Hindlimb muscle (tissue), 1 donor: ENCODE measurements at places on chromosomes 12 and 14.

DNA sequence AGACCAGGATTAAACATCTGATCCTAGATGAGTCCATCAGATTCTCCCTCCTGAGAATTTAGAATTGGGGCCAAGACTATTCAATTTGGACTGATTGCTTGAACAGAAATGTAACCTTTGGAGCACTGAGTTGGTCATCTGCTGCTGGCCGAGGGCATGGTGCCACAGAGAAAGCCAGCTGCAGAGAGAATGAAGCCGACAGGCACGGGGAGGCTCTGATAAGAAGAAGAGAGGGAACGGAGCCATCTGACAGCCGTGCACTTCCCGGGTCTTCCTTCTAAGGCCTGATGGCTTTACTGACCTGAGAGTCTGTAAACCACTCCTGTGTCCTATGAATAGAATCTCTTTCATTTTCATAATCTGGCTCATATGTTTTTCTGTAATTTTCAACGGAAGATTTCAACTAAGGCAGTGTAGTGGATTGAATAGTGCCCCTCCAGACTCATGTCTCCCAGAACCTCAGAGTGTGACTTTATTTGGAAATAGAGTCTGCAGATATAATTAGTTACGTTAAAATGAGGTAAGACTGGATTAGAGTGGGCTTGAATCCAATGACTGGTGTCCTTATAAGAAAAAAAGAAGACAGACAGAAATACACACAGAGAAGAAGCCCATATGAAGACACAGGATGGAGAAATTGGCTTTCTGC, 39.1 kb upstream of the FRS2 start:
- DNase-seq, result no peak

DNA sequence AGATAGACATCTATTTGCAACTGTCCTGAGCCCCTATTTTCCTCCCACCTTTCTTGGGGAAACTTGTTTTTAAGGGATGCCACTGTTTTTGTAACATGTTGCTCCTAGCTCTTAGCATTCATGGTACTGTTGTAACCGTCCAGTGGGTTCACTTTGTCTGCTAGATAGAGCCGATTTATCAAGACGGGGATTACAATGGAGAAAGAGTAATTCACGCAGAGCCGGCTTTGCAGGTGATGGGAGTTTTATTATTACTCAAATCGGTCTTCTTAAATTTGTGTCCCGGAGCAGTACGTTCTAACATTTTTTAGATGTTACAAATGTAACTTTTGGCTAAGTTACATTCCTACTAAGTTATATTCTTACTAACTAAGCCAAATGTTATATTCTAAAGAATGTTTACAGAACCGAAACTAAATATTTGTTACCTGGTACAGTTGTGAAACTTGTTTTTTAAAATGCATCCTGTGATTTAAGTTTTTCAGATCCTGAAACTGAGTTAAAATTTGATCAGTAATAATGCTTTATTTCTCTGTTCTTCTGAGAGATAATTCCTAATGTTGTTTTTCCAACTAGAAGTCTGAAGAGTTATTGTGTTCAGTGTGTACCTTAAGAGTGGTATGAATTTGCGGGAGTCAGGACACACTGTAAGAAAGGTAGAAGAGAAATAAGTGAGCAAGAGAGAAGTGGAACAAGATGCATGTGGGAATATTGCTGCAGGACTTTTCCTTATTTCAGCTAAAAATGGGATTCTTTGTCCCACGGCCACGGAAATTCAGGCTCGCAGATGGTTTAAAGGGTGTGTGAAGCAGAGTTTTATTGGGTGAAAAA, 20.6 kb upstream of the CLEC2D start:
- DNase-seq, result no peak

- no peak for DNase-seq
Measured at GRCh38 chr12:92905258-92905810, 23.8 kb downstream of the EEA1 start.

DNA sequence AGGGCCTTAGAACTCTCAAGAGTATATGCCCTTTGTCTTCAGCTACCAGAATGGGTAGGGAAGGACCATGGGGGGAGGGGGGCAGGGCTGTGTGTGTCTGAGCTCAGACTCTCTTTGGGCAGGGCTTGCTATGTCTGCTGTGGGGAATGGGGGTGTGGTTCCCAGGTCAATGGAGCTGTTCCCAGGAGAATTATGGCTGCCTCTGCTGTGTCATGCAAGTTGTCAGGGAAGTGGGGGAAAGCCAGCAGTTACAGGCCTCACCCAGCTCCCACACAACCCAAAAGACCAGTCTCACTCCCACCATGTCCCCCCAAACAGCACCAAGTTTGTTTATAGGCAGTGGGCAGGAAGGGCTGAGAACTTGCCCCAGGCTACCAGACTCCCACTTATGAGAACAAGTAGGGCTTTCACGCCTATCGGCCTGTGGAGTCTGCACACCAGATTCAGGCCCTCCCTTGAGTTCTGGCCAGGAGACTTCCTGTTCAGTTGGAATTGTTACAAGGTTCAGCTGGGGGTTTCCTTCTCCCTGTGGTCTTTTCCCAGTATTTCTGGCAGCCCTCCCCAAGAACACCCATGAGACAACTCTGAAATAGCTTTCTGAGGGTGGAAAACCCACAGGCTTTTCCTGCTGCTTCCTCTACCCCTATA, 6.1 kb upstream of the SERPINA11 start:
- no peak for DNase-seq

GRCh38 chr14:95218472-95219193, 61.3 kb upstream of the DICER1 start:
- DNase-seq, result no peak

DNA sequence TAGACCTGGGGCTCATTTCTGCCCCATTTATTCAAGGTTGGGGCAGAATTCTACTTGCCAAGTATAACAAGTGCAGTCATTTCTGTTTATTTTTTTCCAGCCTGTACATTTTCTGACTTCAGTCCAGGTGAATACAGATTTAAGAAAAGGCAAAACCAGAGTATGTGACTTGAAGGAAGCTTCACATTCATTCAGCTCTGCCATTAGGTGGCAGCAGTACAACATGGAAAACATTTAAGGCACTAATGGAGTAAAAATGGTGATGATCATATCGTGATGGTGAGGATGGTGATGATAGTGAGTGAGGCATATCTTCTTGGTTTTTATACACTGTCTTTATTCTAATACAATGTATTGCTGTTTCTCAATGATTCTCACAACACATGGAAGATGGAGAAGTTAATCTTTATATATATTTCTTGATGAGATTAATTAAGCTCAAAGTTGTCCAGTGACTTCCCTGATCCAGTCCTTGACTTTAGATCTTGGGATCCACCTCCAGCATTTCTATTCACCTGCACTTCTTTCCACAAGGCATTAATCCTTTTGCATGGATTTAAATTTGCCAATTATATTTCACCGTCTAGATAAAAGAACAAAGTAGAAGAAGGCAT, 176.7 kb upstream of the SEL1L start:
- peak; percentile 69 for DNase-seq

DNA sequence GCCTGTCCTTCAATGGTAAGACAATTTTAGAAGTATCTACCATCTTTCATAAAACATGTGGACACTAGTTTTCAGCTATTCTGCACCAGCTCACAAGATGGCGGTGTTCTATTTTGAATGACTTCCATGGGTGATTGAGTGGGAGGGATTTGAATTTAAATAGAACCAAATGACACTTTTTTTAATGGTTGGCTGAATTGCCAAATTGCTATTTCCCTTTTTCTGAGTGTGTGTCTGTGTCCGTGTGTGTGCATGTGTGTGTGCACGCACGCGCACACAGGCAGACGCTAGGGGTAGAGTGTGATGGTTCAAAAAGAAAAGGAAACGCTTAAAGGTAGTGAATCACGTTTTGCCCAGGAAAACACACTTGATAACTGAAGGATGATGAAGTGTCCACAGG, 362.6 kb downstream of the DAD1 start:
- no peak for DNase-seq

GRCh38 chr14:53220914-53221313, 67.8 kb upstream of the DDHD1 start:
- DNase-seq, result no peak

GRCh38 chr14:75315144-75315543, 36.5 kb downstream of the FOS start:
- no peak for DNase-seq

DNA sequence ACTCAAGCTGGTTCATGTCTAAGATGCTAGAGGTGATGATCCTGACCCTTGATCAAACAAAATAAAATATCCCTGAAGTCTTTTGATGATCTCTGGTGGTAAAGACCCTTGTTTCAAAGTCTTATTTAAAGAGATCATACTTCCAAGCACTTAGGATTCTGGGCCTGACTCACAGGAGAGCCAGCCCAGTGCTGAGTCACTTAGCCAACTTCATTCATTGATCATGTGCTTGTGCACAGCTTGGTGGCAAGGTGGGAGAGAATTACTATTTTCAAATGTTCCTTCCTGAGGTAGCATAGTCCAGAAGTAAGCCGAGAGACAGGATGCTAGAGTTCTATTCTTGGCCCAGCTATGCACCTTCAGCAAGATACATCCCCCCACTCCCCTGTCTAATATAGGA, 40.6 kb downstream of the SCN8A start:
- no peak for DNase-seq

- peak; percentile 77 for DNase-seq
Measured at GRCh38 chr14:35385042-35385839, 19.3 kb downstream of the NFKBIA start.

DNA sequence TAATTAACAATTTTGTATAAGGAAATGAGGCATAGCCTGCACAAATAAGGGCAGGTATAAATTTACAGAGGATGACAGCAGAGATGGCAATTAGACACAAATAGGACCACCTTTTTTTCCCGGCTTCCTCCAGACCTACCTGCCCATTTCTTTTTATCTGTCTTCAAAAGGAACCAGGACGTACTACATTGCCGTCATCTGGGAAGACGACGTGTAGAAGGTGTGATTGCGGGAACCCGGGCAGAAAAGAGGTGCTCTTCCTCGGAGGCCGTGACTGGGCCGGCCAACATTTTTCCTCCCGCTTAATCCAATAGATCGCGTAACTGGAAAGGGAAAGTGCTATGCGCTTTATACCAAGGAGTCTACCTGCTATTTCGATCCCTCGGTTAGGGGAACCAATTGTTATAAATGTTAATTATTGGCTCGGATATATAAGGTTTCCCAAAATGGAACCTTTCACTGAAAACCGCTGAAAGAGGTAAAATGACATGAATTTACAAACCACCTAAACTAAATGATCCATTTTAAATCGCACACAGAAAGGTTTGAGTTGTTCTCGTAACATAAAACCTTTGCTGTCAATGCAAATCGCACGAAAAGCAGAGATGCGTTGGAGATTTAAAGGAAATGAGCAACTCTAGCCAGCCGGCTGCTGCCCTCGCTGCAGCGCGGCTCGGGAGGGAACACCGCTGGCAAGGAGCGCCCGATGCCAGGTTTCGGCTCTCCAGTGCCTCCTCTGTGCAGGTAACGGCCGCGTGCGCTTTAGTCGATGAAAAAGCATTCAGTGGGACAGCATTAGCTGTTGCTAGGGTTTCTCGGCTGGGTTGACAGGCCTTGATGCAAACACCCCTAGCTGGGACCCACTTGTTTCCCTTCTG, 2.8 kb upstream of the SIX1 start:
- DNase-seq, result no peak

GRCh38 chr14:55398679-55399078, 13.0 kb downstream of the ATG14 start:
- DNase-seq, result peak; percentile 9

DNA sequence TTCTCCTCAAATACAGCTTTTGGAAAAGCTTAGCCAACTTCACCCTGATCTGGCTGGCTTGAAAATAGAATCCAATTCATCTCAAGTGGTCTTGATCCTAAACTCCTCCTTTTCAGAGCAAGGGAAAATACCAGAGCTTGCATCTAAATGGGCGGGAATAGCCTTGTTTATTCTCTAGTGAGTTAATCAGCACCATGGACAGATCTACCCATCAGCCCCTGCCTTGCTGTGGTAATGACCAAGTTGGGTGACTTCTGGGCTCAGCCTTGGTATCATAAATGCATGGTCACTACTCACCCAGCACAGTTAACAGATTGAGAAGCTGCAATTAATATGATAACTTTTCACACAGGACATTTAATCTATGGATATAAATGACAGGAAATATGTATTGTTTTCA, 196.6 kb downstream of the GLT1D1 start:
- DNase-seq, result peak; percentile 23

GRCh38 chr12:3613641-3614395, 122.8 kb downstream of the PRMT8 start:
- no peak for DNase-seq

GRCh38 chr12:119365451-119365850, 30.9 kb downstream of the CCDC60 start:
- no peak for DNase-seq

DNA sequence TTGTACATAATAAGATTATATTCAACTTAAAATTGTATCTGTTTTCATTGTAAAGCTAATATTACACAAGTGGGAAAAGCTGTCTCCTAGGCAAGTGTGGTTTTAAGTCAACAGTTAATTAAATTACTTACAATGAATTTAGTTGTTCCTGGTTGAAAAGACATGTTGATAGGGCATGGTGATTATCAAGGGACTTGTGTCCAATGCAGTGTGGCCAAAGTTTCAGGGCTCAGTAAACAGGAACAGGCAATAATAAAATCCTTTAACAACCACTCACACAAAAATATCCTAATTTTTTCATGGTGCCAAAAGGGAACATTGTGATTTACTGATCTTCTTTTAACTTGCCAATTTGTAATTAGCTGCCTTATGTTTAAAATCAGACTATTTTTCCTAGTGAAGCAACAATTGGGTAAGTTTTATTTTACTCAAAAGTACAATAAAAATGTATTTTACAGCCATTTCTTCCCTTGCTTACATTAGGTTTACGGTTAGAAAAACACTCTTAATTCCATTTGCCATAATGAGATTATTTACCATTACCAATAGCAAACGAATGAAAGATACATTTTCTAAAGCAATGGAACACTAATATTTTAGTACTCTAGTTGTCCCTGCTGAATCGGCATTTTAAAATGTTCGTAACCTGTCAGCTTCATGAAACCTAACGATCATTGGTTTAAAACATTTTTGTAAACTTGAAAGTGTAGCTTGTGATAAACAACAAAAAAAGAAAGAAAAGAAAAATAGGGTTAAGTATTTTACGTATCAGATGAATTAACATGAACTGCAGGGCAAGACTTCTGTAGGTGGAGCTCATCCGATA, 1.8 kb upstream of the WNK1 start:
- no peak for DNase-seq

DNA sequence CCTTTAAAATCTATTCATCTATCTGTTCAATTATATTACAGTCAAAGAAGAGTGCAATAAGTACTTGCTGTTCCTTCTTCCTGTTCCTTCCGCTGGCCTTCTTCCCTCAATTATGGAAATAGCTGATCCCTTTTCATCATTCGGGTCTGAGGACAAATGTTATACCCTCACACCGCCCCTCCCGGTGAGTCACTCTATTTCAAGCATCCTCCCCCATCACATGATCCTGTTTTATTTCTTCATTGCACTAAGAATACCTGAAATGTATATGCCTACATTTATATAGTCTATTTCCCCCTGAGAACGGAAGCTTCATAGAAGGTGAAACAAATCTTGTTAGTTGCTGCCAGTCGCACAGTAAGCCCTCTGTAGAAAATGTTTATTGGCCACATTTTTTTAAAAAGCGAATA, 2.5 kb downstream of the SLC38A1 start:
- no peak for DNase-seq

- peak; percentile 93 for DNase-seq
Measured at GRCh38 chr14:22982477-22983245, at the start of gene AJUBA. Gene AJUBA (minus strand): TSS chr14:22982551. CDS start chr14:22982266, 285 bp downstream.

GRCh38 chr14:73717711-73718417, 3.7 kb upstream of the PNMA1 start:
- DNase-seq, result no peak

- no peak for DNase-seq
Measured at GRCh38 chr12:129552996-129553750, 350.7 kb downstream of the TMEM132D start.
